ENCODE measurements at places on chromosomes 1 and 21.

GRCh38 chr1:155206891-155207805, 549 bp downstream of the THBS3 start:
- peak; percentile 88 for DNase-seq

GRCh38 chr1:6534248-6534822, 20.0 kb downstream of the NOL9 start:
- no peak for DNase-seq

DNA sequence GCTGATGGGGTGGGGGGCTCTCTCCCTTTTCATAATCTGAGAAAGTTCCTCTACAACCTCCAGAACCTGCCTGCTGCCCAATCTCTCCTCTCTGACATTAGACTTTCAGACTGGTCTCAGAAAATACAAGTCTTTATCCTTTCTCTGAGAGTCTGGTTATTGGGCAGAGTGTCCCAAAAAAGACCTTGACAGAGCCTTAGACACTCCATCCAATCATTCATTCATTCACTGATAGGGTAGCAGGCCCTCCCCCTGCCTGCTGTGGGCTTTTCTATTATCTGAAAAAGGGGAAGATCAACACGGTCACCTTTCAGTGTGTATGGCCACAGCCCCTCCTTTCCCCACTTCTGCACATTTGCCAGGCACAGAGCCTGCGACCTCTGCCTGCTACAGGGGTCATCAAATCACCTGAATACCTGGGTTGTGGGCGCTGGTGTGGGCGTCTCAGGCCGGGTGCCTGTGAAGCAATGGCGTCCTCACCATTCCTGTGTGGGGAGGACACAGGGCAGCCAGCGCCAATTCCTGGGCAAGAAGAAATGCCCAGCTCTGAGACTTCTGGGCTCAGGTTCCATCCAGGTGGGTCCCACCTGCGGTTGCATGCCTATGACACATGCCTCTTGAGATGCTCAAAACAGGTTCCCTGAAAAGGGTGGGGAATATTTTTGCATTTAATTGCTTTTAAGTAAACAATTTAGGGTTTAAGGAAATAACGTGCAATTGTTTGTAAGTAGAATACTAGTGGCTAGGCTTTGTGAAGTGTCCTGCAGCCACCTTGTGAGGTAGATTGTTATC, 52.8 kb downstream of the ELK4 start:
- no peak for DNase-seq

- DNase-seq: no peak
Measured at GRCh38 chr1:208988811-208989222, 594.7 kb upstream of the CAMK1G start.

DNA sequence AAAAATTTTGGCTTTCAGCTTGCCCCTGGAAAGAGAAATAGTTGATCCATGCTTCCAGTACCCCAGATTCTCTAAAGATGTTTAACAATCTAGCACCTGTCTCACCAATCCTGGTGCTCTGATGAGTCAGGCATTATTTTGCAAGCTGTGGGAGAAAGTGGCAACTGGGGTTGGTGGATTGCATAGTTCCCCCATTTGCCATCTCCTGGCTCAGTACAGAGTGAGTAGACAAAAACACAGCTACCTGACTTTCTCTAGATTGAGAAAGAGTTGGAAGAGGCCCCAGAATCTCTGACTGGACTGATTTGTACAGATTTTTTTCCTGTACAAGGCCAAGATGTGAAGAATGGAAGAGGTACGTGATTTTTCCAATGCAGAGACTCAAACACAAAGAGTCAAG, 75.1 kb upstream of the NEGR1 start:
- no peak for DNase-seq

- DNase-seq: no peak
Measured at GRCh38 chr1:155858800-155859233, 550 bp upstream of the SYT11 start.

DNA sequence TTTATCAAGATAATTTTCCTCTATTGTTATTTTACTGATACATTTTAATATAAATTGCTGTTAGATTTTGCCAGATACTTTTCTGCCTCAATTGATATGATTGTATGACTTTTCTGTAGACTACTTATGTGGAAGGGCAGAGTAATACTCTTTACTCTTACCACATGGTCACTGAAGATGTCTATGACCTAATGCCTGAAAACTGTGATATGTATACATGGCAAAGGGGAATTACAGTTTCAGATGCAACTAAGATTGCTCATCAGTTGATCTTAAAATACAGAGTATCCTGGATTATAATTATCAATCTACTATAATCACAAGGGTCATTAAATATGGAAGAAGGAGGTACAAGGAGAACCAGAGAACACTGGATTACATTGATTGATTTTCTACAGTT, 1528.0 kb downstream of the BRINP3 start:
- no peak for DNase-seq

DNA sequence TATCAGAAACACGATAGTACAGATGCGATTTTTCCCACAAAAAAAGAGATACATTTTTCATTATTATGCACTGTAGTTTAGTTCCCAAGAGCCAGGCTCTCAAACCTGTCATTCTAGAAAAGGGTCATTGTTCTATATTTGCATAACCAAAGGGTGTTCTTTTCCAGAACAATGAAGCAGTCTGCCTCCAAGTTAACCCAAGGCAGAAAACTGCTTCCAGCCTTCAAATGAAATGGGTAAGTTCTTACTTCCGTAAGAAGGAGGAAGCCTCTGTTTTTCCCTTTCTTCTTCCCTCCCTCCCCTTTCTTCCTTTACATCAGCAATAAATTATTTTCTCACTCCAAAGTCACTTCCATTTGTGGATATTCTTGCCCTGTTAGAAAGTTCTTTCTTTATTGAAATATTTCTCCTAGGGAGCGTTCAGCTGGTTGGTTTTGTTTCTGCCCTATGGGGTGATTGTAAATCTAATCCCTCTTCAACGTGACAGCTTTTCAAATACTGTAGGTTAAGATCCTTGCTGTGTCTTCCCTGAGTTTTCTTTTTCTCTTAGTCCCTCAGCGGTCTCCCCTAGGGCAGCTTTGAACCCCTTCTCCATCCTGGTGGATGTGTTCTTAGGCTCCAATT, 77.3 kb upstream of the PTGFRN start:
- no peak for DNase-seq

GRCh38 chr21:43712268-43712942, 6.5 kb upstream of the PDXK start:
- DNase-seq: no peak

GRCh38 chr1:243991650-243992049, 59.4 kb upstream of the ZBTB18 start:
- DNase-seq: no peak

GRCh38 chr1:186930238-186930637, 101.5 kb downstream of the PLA2G4A start:
- no peak for DNase-seq

DNA sequence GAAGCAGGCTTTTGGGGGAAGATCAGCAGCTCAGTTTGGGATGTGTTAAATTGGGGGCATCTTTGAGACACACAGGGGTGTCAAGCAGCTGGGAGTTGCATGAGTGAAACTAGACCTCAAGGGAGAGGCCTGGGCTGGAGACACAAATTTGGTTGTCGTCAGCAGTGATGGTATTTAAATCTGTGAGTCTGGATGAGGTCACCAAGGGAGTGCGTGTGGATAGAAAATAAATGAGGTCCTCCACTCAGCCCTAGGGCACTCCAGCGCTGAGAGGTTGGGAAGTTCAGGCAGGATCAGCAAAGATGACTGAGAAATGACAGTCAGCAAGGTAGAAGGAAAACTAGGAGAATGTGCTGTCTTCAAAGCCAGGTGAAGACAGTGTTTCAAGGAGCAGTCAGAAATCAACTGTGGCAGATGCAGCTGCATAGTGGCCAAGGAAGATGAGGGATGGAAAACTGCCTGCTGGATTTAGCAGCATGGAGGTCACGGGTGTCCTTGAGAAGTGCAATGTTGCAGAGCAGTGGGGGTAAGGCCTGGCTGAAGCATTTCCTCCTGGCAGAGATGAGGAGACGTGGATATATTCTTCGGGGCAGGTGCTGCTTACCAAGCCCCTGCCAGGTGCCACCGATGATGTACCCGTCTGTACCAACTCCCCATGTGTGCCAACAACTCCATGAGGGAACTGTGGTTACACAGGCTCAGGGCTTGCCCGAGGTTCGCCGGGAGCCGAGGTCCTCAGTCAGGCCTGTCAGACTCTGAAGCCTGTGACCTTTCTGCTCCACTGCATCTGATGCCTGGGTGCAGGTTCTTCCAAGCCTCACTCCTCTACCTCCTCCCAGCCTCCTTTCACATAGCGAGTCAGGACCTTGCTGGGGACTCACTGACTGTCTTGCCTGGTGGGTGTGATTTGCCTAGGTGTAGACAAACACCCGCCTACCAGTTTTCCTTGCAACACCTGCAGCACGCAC, 11.3 kb downstream of the MAP7D1 start:
- no peak for DNase-seq

GRCh38 chr1:204503122-204503912, 8.7 kb upstream of the PIK3C2B start:
- peak; percentile 43 for DNase-seq

DNA sequence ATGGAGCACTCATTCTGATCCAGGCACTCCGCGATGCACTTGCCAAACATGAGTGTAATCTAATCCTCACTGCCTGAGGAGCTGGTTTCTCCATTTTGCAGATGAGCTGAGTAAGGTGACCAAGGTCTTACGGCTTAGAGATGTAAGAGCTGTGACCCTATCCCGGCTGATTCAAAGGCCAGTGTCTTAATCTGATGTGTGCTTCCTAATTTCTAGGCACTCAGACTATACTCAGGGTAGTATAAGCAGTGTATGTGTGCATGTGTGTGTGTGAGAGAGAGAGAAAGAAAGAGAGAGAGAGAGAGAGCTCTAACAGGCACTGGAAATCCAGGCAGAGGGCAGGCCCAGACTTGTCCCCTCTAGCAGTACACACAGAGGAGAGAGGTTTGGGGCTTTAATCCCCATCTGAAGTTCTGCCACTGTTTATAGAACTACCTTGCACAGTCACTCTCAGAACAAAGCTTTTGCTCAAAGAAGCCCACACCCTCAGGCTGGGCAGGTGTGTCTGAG, 188.2 kb downstream of the ZBTB18 start:
- no peak for DNase-seq

GRCh38 chr1:205532996-205533735, 28.7 kb downstream of the CDK18 start:
- DNase-seq: no peak

DNA sequence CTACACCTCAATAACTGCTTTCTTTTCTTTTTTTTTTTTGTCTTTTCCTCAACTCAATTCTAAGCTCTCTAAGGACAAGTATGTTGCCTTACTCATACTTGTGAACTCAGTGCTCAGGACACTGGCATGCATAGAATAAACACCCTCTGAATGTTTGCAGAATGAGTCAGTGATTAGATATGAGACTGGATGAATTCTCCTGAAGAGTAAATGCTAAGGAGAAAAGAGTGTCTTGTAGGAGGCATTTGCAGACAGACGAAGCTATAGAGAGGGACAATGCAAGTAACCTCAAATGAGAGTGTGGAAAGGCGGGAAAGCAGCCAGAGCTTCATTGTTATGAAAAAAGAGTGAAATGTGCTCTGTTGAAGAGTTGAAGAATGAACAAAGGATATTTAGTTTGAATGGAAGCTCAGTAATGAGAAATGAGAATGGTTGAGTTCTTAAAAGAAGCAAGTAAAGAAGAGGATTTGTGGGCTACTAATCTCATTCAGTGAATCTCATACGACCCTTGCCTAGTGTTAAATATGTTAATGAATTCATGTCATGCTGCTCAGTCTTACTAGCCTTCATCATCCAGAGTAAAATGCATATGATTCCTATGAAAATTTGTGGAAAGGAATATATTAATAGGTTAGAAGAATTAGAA, 166.1 kb upstream of the DPYD start:
- DNase-seq: no peak

- DNase-seq: no peak
Measured at GRCh38 chr1:43938892-43939587, 5.4 kb downstream of the ARTN start.

DNA sequence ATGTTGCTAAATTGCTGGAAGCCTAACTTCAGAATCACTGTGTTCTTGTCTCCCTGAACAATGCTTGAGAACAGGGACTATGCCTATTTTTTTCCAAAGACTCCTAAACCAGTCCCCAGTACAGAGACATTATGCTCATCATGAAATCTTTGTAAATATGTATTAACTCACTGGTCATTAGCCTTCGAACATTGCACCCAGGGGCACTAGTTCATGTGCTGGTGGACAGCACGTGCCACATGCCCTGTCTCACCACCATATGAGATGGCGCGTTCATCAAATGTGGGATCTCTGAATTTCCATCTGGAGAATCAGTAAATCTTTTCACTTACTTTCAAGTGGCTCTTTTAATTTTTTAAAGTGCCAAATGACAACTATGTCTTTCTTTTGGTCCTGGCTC, 11.0 kb upstream of the ATP1A1 start:
- DNase-seq: no peak

GRCh38 chr21:29335720-29336119, 37.0 kb downstream of the BACH1 start:
- no peak for DNase-seq

GRCh38 chr1:46466477-46467182, 23.0 kb upstream of the DMBX1 start:
- no peak for DNase-seq

DNA sequence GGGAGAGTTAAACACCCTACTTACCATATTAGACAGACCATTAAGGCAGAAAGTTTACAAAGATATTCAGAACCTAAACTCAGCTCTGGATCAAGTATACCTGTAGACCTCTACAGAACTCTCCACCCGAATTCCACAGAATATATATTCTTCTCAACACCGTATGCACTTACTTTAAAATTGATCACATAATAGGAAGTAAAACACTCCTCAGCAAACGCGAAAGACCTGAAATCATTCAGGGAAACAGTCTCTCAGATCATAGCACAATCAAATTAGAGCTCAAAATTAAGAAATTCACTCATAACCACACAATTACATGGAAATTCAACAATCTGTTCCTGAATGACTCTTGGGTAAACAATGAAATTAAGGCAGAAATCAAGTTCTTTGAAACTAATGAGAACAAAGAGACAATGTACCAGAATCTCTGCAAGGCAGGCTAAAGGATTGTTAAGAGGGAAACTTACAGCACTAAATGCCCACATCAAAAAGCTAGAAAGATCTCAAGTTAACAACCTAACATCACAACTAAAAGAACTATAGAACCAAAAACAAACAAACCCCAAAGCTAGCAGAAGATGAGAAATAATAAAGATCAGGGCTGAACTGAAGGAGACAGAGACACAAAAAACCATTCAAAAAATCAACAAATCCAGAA, 19.1 kb downstream of the CD84 start:
- no peak for DNase-seq

GRCh38 chr21:29297483-29298347, 1.0 kb upstream of the BACH1 start:
- DNase-seq: no peak

DNA sequence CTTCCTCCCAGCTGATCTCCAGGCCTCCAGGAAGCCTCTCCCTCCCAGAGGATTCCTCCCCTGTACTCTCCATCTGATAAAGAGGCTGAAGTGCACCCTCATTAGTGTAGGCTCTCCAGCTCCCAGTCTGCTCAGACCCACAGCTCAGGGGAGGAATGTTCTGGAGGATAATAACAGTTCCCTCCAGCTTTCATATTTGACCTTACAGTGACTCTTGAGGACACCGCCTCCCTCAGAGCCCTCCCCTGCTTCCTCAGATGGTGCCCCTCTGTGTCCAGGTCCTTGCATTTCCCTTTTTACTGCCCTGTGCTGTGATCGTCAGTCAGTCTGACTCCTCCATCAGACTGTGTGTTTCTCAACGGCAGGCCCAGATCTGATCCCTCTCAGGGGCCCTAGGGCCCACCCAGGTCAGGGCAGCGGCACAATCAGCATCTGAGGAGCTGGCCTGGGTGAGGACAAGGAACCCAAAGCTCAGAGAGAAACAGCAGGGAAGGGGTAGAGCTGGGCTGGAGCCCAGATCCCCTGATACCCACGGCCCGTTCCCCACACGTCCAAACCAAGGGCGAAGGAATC, 1.1 kb upstream of the SHISAL2A start:
- DNase-seq: no peak
